ENCODE measurements at places on chromosomes 3 and 15.

DNA sequence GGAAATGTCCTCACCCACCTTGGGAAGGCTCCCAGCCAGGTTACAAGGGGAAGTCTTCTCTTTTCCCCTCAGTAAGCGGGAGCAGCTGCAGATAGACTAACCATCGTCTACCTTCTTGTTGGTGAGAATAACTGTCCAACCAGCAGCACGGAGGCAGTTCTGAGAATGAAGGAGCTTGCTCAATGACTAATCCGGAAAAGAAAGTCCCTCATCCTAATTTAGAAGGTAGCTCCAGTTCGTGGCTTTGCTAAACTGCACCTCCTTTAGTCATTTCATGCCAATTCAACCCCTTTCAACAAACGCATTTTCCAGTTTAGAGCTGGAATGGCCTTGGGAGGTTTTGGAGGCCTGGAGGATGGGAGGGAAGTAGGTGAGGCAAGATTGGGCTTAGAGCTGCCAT, 527.4 kb upstream of the PROK2 start:
- DNase-seq = no peak

DNA sequence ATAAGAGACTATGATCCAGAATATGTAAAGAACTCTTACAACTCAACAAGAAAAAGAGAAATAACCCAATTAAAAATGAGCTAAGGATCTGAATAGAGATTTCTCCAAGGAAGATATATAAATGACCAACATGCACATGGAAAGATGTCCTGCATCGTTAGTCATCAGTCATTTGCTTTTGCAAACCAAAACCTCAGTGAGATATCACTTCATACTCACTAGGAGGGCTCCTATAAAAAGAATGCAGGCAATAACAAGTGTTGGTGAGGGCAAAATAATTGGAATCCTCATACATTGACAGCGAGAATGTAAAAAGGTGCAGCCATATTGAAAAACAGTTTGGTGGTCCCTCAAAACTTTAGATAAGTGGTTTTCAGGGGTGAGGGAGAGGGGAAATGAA, 56.9 kb downstream of the EXOG start:
- no peak for DNase-seq

GRCh38 chr3:81274671-81275070, 486.8 kb downstream of the GBE1 start:
- no peak for DNase-seq

GRCh38 chr15:57922776-57923175, 142.7 kb downstream of the ALDH1A2 start:
- DNase-seq = peak; percentile 72

GRCh38 chr3:46245146-46245545, 2.9 kb downstream of the CCR3 start:
- DNase-seq = no peak

- no peak for DNase-seq
Observed at GRCh38 chr3:151467069-151467468, 6.2 kb upstream of the IGSF10 start.

GRCh38 chr3:171994646-171995428, 44.5 kb upstream of the FNDC3B start:
- DNase-seq = peak; percentile 19

DNA sequence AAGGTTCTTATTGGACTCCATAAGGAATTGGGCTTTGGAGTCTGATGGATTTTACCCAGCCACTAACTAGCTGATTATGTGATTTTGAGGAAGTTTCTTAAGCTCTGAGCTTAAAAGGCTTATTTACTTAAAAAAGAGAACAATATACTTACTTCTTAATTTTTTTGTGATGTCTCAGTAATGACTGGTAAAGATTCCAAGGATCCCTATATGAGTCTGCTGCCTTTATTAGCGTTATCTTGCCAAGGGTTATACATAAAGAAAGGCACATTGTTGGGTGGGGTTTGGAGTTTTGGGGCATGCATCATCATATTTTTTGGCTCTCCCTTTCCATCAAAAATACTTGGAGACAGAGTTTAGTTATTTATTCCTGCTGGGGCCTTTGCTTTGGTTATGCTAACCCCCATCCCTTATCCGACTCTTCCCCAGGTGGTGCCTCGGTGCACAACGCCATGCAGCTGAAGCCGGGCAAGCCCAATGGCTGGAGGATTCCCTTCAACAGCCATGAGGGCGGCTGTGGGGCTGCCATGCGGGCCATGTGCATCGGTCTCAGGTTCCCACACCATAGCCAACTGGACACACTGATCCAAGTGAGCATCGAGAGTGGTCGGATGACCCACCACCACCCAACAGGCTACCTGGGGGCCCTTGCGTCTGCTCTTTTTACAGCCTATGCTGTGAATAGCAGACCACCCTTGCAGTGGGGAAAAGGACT, 6.7 kb downstream of the ADPRH start:
- no peak for DNase-seq

- DNase-seq = no peak
Observed at GRCh38 chr3:172115787-172116186, 76.4 kb downstream of the FNDC3B start.

DNA sequence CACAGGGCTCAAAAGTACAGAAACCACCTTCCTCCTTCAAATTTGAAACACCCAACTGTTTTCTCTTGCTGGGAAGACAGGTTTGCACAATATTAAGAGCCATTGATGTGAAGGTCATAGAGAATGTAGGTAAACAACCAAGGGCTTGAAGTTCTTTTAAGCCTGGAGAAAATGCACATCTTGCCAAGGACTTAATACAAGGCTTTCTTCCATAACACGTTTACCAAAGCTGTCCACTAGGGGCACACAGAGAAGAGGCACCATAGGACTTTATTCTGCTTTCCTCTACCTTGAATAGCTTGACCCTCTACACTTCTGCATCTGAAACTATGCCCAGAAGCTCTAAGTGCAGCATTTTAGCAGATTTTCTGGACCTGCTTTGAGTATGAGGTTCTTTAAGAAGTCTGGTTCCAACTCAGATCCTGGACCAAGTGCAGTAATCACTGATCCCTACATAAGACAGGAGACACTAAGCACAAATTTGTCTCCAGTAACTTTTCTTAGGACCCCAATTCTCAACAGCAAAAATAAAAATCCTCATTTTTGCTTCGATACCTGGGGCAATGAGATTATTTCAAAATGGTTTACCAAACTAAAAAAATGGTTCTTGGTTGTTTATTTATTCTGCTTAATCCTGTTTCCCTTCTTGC, 138.0 kb downstream of the FBN1 start:
- DNase-seq = peak; percentile 39

GRCh38 chr3:124887177-124887931, at the start of gene ITGB5:
Gene ITGB5, minus strand, starts transcription at chr3:124887365. Its CDS starts 365 bp downstream, at chr3:124887000.
- peak; percentile 84 for DNase-seq

- DNase-seq = no peak
Observed at GRCh38 chr3:20324664-20325478, 138.9 kb upstream of the SGO1 start.

DNA sequence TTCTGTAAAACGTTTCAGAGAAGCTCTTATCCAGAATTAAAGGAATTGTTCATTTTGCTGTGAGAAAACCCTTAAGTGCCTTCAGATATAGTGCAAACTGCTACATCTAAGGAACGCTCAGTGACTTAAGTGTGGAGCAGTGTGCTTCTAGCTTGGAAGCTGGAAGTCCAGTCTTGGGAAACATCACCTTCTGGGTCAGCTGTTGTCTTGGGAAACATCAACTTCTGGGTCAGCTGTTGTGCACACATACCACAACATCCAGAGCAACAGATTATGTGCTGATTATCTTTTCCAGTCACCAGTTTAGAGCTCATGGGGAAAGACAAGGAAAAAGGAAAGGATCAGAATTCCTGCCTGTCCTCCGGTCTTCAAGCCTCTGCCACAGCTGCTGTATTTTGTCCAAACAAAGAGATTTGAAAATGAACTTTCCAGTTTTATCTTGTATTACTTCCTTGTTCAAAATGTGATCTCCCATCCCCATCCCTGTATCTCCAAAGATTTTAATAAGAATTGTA, 713.6 kb downstream of the NSUN3 start:
- no peak for DNase-seq

DNA sequence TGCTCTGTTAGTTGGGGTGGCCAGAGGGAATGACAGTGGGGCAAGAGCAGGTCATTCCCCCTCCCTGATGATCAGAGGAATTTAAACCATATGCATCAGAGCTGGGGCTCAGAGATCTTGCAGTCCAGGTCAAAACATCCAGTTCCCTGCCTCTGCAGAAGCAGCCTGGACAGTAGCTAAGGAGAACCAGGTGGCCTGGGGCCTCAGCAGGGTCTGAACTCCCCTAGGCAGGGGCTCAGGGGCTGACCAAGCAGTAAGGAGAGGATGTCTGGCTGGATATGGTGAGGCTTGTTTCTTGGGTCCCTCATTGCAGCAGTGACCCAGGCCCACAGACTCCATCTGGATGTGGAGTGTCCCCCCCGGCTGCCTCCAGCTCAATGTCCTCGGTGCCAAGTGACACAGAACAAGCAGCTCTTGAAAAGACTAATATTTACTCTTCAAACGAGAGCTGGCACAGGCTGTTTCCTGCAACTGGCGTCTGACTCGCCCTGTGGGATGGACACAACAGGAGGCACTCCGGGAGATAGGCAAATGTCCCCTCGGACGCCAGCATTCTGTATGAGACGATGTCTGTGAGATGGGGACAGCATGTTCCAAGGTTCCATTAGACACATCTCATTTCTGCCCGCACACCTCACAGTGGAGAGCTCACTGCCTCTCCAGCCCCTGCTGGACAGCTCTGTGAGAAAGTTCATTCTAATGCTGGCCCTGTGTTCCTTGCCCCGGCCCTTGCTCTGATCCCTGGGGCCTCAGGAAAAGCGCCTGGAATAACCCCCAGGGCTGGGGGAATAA, 37.1 kb downstream of the SEC22C start:
- DNase-seq = no peak

- peak; percentile 93 for DNase-seq
Observed at GRCh38 chr3:177459401-177459800, 262.1 kb upstream of the TBL1XR1 start.

- DNase-seq = no peak
Observed at GRCh38 chr3:99838755-99839154, 21.1 kb downstream of the CMSS1 start.

DNA sequence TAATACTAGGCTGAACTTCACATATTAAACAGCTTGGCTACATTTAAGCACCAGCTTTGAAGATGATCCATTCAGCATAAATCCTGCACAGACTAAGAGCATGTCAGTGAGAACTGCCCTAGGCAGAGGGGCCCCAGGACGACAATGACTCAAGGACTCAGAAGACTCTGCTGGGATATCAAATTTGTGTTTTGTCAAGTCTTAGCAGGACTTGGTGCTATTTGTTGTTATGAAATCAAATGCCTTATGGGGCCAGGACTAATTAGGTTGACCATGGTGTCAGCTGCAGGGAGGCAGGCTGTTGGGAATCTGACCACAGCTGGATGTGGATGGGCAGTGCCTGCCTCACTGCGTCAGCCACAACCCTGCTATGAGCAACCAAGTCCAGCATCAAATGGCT, 91.8 kb downstream of the RYR3 start:
- no peak for DNase-seq

GRCh38 chr3:193585530-193585929, 7.5 kb upstream of the OPA1 start:
- no peak for DNase-seq

DNA sequence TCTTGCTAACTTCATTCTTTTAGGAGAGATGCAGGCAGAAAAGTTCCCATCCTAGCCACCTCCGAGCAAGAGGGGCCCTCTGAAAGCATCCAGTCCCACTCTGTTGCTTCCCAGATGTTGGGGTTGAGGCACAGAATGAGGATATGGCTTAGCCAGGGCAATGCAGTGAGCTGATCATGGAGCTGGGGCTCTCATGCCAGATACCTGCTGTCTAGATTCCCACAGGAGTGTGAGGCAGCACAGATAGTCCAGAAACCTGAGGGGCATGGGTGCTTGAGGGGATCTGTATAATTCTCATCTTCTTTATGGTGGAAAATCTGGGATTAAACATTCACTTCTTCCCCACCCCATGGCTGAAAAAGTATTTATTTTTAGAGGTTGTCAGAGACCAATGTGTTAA, 1.2 kb downstream of the SLC22A13 start:
- no peak for DNase-seq

- DNase-seq = no peak
Observed at GRCh38 chr15:67794832-67795574, 30.3 kb upstream of the SKOR1 start.

- DNase-seq = no peak
Observed at GRCh38 chr3:110846971-110847370, 224.6 kb upstream of the NECTIN3 start.

DNA sequence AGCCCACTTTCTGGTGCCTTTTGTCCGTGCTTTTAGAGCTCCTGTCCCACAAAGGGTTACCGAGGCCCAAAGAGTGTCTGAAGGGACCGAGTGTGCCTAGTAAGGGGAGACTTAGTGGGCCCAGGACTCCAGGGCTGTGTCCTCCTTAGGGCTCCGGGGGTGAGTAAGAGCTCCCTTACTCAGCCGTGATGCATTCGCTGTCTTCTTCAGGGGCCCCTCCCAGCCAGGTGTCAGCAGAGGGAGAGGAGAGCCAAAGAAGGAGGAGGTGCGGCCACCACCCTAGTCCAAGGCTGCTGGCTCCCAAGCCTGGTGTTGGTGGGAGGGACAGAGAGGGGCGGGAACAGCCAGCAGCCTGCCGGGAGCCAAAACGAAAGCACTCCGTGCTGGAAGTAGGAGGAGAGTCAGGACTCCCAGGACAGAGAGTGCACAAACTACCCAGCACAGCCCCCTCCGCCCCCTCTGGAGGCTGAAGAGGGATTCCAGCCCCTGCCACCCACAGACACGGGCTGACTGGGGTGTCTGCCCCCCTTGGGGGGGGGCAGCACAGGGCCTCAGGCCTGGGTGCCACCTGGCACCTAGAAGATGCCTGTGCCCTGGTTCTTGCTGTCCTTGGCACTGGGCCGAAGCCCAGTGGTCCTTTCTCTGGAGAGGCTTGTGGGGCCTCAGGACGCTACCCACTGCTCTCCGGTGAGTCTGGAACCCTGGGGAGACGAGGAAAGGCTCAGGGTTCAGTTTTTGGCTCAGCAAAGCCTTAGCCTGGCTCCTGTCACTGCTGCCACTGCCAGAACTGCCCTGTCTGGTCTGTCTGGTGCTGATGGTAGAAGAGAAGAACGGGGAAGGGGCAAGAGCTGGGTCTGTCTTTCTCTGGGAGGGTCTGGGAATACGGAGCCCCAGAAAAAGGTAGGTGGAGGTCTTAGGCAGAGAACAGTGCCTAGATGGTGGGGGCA, at the start of gene IL17RC:
Gene IL17RC, plus strand, starts transcription at position 365 of the 947 bp plus-strand sequence. Its CDS starts 218 bp downstream, at position 583.
- DNase-seq = peak; percentile 80

DNA sequence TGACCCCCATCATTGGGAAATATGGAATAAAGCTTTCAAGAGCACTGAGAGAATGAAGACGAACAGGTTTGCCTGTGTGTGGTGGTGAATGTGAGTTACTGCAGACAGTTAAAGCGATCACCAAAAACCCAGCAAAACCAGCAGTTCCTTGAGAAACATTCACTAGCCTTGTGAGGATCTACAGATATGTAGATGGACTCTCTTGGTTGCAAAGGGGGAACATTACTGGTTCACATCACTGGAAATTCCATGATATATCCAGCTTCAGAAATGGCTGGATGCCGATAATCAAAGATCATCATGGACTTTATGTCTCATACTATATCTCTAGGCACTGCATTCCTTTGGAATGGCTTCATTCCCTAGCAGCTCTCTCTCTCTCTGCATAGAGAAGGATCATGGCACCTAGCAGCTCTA, 10.2 kb upstream of the HERC1 start:
- DNase-seq = no peak
